ENCODE measurements at places on chromosomes 2 and 18. TPM values are rescaled to one million over a fixed set of nuclear protein-coding genes. Genes with fewer than 3 reads are reported as not detected.
A peak's percentile ranks its signal among the peaks of the same experiment; 100 is the strongest.

DLGAP1 gene
- 0.99 TPM for total RNA-seq

DNA sequence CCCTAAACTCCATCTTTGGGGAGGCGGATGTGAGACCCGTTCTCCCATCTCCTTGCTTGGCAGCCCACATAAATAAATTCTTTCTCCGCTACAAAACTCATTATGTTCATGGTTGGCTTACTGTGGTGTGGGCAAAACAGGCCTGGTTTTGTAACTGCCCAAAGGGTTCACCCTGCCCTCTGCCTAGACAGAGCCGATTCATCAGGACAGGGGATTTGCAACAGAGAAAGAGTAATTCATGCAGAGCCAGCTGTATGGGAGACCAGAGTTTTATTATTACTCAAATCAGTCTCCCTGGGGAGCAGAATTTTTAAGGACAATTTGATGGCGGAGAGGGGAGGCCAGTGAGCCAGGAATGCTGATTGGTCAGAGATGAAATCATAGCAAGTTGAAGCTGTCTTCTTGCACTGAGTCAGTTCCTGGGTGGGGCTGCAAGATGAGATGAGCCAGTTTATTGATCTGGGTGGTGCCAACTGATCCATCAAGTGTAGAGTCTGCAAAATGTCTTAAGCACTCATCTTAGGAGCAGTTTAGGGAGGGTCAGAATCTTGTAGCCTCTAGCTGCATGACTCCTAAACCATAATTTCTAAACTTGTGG lies 8.4 kb upstream of the RNF125 start:
- H3K27ac ChIP-seq = no peak overlapping the region
- no peak overlapping the region for H3K4me3 ChIP-seq

LNPK gene
- total RNA-seq = 29.5 TPM

DNAJC27 gene
- 9.2 TPM for total RNA-seq

SERPINB4 gene
- not detected for total RNA-seq

DNA sequence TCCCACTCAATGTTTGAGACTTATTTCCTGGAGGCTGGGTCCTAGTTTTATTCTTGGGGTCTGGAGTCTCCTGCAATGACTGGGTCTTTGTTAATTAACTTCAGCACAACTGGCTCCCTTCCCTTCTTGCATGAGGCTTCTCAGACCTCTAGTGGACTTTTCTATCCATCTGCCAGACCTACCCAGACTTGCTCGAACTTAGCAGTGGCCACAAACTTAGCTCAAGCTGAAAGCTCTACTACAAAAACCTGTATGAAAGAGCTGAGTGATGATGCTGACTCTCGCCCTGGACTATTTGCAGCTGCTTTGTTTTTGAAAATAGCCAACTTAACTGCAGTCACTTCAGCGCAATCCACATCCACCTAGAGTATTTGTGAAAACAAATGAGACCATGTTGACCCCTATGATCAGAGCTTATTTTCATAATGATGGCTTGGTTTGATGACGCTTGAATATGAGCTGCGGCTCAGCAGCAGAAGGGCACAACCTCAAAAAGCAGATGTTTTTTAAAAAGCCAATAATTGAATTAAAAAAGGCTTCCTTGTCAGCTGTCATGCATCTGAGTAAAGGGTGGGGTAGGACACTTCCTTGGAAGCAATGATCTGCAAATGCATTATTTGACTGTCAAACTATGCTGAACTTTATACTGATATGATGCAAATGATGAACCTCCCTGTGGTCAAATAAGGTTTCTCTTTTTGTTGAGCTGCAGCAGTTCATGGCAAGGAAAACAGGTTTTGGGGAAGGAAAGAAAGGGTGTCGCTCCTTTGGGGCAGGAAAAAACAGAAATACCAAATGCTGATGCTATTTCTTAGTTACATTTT lies 10.6 kb upstream of the ANXA4 start:
- DNase-seq = no peak
- H3K27me3 ChIP-seq = no peaks in the 10 kb centered on the region
- no peak overlapping the region for H3K4me3 ChIP-seq
- H3K36me3 ChIP-seq = no peaks in the 10 kb centered on the region
- H3K4me1 ChIP-seq = no peaks in the 10 kb centered on the region

DNA sequence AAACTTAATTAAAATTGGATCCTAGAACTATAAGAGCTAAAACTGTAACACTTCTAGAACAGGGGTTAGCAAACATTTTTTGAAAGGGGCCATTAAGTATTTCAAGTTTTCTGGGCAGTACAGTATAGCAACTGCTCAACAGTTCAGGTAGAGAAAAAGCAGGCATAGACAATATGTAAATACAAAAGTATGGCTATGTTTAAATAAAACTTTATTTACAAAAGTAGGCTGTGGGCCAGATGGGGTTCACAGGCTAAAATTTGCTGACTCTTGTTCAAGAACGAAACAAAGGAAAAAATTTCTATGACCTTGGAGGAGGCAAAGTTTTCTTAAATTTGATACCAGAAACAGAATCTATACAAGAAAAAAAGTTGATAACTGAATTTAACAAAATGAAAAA lies 114.5 kb downstream of the MEMO1 start:
- no peak overlapping the region for H3K27ac ChIP-seq
- H3K27me3 ChIP-seq = no peaks in the 10 kb centered on the region
- peaks cover 18% of the 10 kb centered on the region for H3K4me1 ChIP-seq
- no peak overlapping the region for H3K4me3 ChIP-seq

KLF11 gene
- 0.10 TPM for total RNA-seq

- DNase-seq = peak; percentile 23
- H3K27ac ChIP-seq = peak overlapping the region; percentile 70
- H3K4me3 ChIP-seq = no peak overlapping the region
- H3K4me1 ChIP-seq = peaks cover 22% of the 10 kb centered on the region
Measured at GRCh38 chr2:6538607-6539006, 327.1 kb downstream of the CMPK2 start.

DNA sequence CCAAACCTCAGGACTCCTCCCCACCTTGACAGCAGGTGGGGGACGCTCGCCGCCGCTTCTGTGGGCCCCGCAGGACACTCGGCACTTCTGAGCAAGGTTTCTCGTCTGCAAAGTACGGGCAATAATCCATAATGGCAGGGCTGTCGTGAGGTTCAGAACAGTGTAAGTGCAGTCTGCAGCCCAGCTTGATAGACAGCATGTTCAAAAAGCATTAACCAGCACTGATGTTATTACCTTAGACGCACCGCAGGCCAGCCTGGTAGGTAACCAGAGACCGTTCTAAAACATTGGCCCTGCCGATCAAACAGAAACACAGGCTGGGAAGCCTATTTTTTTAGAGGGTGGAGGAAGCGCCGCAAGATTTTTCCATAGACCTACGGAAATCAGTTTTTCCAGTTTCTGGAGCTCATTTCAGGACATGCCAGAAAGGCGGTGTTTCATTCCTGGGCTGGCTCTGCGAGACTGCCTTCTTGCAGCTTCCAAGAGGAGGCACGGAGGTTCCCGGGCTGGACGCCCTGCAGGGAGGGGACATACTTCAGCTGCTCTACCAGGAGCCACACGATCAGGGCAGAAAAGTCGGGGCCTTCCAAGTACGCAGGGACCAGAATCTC lies 148.7 kb downstream of the TPO start:
- H3K4me1 ChIP-seq = no peaks in the 10 kb centered on the region
- no peak overlapping the region for H3K27ac ChIP-seq
- H3K4me3 ChIP-seq = no peak overlapping the region
- no peak for DNase-seq

- H3K4me3 ChIP-seq = no peak overlapping the region
- H3K27ac ChIP-seq = no peak overlapping the region
- H3K27me3 ChIP-seq = no peaks in the 10 kb centered on the region
- no peaks in the 10 kb centered on the region for H3K36me3 ChIP-seq
- no peak for DNase-seq
- no peaks in the 10 kb centered on the region for H3K4me1 ChIP-seq
Measured at GRCh38 chr2:156006721-156007618, 325.6 kb downstream of the NR4A2 start.

DNA sequence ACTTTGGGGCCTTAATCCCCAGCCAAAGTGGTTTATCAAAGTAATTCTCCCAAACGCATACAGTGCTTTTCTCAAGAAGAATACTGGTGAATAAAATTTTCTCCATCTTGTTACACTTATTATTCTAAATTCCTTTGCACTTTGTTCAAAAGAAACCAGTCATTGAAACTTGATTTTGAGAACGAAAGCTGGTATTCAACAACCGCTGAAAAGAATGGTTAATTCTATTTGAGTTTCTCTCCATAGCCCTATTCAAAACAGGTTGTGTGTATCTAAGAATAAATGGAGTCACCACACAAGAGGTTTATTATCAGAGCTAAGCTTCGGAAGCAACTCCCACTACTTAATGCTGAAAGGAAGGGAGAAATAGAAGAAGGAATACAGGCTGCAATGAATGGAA lies 117.7 kb downstream of the C1D start:
- no peaks in the 10 kb centered on the region for H3K36me3 ChIP-seq
- H3K4me3 ChIP-seq = no peak overlapping the region
- H3K27ac ChIP-seq = no peak overlapping the region
- H3K4me1 ChIP-seq = no peaks in the 10 kb centered on the region
- no peaks in the 10 kb centered on the region for H3K27me3 ChIP-seq

DNA sequence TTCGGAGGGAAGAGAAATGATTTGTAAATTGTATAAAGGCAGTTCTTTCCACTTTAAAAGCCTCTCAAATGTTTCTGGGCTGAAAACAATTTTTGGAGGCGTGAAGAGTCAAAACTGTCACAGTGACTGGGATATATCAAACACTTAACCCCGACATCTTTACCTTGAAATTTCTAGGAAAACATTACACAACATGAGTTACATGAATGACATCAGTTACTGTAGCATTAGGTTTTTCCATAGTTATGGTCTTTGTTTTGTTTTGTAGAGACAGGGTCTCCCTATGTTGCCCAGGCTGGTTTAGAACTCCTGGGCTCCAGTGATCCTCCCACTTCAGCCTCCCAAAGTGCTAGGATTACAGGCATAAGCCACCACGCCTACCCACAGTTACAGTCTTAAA lies 25.7 kb downstream of the MSH6 start:
- H3K36me3 ChIP-seq = peaks cover 86% of the 10 kb centered on the region
- DNase-seq = no peak
- H3K4me1 ChIP-seq = no peaks in the 10 kb centered on the region
- H3K27me3 ChIP-seq = no peaks in the 10 kb centered on the region
- no peak overlapping the region for H3K27ac ChIP-seq

- peak overlapping the region; percentile 93 for H3K4me3 ChIP-seq
- no peak for DNase-seq
- peaks cover 8% of the 10 kb centered on the region for H3K4me1 ChIP-seq
- no peaks in the 10 kb centered on the region for H3K36me3 ChIP-seq
- H3K27me3 ChIP-seq = no peaks in the 10 kb centered on the region
- H3K27ac ChIP-seq = peak overlapping the region; percentile 62
Measured at GRCh38 chr2:101696272-101697123, 1.0 kb upstream of the MAP4K4 start.

GRCh38 chr18:9885170-9886004 lies at the start of gene TXNDC2:
TXNDC2 (plus strand) TSS chr18:9885973; CDS start chr18:9886681, 708 bp downstream.
- DNase-seq = no peak
- no peak within 1 kb of the TSS for H3K4me3 ChIP-seq
- no peaks in the 10 kb centered on the region for H3K4me1 ChIP-seq
- no peaks in the 10 kb centered on the region for H3K36me3 ChIP-seq
- H3K27me3 ChIP-seq = no peaks in the 10 kb centered on the region

COL4A3 gene
- total RNA-seq = 0.34 TPM

DNA sequence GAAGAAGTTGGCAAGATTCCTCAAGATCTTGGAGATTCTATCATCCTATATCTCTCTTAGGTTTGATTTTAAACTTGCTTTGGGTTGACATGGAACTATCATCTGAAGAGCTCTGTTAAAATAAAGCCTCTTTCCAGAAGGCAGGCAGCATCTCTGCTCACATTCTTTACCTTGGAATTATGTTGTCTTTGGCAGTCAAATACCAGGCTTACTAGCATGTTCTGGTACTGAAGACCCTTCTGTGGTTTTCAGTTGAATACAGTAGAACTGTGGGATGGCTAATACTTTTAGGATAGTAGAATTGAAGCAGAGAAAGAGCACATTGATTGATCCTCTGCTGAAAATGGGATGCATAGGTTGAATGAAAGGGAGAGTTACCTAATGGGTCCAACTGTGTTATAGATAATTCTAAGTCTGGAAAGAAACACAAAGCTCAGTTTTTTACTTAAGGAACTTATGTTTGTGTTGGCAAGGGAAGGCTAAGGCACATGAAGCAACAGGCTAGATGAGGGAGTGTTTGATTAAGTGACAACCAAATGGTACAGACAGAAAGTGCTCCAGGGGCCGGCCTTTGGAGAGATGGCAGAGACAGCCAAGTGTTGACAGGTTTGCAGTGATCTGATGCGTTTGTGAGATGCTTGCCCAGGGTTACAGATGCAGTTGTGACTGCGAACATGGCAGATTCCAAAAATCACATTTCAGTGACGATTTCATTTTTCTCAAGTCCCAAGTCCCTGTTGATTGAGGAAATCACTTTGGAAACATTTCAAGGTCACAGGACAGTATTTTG lies 397.9 kb downstream of the MEIS1 start:
- no peak overlapping the region for H3K4me3 ChIP-seq
- H3K4me1 ChIP-seq = no peaks in the 10 kb centered on the region
- no peak for DNase-seq
- H3K27ac ChIP-seq = no peak overlapping the region

DNA sequence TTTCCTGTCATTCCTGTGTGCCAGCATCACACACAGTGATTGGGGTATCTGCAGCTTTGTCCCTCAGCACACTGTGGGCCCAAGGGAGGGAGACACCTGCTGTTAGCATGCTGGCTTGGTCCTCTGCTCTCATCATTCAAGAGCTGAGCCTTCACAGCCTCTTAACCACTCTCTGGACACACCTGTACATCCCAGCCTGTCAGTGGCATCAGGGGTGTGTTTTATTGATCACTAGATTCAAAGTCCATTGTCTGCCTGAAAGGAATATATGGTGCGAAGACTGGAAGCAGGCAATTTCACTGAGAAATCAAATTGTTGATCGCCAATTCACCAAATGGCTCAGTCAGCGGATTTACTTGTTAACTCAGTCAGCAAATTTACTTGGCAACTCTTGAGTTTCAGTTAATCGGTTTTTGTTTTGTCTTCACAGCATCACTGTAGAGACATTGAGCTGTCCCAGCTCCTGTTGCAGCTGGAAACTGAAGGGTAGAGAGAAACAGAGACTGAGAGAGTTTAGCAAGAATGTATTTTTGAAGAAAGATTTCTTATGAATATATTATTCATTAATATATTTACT lies 56.3 kb upstream of the TMEM200C start:
- no peaks in the 10 kb centered on the region for H3K4me1 ChIP-seq
- H3K27ac ChIP-seq = no peak overlapping the region
- DNase-seq = no peak
- H3K4me3 ChIP-seq = no peak overlapping the region
- no peaks in the 10 kb centered on the region for H3K36me3 ChIP-seq

TMEM37 gene
- total RNA-seq = 0.67 TPM

GRCh38 chr2:85390941-85391669 lies 19.1 kb downstream of the CAPG start:
- no peaks in the 10 kb centered on the region for H3K27me3 ChIP-seq
- H3K4me3 ChIP-seq = no peak overlapping the region
- peak; percentile 22 for DNase-seq
- no peaks in the 10 kb centered on the region for H3K4me1 ChIP-seq

DNA sequence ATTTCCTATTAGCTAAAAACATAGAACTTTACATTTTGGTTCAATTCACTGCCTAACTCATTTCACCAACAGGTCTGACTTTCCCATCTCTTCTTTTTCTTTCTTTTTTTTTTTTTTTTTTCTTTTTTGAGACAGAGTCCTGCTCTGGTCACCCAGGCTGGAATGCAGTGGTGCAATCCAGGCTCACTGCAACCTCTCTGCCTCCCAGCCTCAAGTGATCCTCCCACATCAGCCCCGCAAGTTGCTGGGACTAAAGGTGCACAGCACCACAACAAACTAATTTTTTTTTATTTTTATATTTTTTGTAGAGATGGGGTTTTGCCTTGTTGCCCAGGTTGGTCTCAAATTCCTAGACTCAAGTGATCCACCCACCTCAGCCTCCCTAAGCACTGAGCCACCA lies 57.8 kb upstream of the HNRNPA3 start:
- no peak overlapping the region for H3K4me3 ChIP-seq
- no peak overlapping the region for H3K27ac ChIP-seq
- H3K4me1 ChIP-seq = no peaks in the 10 kb centered on the region
- H3K27me3 ChIP-seq = no peaks in the 10 kb centered on the region
- no peaks in the 10 kb centered on the region for H3K36me3 ChIP-seq
